ENCODE measurements at places on chromosomes 6 and 20.

DNA sequence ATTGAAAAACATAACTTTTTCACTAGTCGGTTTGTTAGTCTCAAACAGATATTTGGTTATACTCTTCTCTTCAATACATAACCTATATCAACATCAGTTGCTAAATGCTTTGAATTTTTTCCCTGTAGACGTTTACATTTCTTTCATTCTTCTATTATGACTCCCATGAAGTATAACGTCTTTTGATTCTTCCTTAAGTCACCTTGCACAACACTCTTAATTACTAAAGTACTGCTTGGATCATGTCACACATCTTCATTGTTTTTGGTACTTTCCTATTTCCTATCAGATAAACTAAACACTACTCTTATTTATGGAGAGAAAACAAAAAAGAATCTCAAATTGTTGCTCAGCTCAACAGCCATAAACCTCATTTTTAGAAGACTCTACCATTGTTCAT, 23.0 kb upstream of the BMP5 start:
- no peak for DNase-seq

DNA sequence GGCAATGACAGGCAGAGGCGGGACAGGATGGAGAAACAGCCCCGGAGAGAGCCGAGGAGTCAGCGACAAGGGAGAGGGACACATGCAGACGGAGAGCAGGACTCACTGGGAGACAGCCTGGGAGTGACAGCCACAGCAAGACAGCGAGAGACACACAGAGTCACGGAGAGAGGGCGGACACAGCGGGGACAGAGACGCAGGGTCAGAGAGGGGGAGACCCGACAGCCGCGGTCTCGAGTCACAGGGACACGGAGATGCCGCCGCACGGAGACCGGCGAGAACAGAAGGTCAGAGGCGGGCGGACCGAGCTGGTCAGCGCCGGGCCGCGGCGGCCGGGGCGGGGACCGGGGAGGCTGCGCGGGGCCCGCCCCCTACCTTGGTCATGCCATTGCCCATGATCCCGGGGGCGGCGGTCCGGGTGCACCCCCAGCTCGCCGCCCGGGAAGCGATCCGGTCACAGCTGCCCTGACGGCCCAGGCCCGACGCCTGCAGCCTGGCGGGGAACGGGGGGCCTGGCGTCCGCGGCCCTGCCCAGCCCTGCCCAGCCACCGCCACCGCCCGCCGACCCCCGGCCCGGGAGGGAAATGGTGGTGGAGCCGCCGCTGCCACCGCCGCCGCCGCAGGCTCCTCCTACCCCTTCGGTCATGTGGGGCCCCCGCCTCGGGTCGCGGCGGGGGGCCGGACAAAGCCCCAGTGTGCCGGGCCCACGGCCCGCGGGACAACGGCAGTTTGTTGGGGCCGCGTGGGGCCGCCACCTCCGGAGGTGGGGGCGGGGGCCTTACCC, at the start of the genes DUSP15 and TTLL9:
TSS of gene DUSP15 (minus strand) at position 586 of the 784 bp plus-strand sequence. CDS start at position 396, 190 bp downstream.
TSS of gene TTLL9 (plus strand) at position 693 of the 784 bp plus-strand sequence. CDS start 493 bp downstream, outside the sequence.
- peak; percentile 31 for DNase-seq

- DNase-seq: peak; percentile 72
These were observed 95.3 kb downstream of the FOXO3 start for GRCh38 chr6:108655806-108656651.

DNA sequence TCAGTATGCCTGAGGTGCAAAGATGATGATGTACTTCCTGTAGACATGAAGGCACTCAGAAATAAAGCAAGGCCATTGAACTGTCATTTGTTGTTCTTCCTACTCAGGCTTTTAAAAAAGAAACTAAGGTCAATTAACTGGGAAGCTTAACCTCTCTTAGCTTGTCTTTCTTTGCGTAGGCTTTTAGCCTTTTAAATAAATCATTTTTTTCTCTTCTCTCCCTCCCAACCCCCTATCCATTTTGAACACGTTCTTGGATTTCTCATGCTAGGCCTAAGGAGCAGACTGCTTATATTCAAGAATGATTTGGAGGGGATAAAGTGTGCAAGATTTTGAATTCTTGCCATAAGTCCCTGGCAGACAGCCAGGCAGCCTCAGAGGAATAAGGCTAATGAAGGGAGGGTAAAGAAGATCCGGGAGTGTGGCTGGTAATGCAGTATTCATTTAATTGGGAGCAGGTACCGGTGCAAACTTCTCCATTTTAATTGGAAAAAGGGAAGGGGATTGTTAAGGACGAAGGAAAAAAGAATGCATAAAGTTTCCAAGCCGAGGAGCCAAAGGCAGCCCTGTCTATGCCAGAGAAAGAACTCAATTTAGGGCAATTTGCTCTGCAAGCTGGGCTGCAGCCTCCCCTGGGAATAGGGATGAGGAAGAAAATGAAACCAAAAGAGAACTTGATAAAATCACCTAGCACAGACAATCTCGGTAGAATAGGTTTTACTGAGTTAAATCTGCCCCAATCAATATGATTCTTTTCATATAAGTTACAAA, 343.8 kb upstream of the MMS22L start:
- DNase-seq: peak; percentile 29

DNA sequence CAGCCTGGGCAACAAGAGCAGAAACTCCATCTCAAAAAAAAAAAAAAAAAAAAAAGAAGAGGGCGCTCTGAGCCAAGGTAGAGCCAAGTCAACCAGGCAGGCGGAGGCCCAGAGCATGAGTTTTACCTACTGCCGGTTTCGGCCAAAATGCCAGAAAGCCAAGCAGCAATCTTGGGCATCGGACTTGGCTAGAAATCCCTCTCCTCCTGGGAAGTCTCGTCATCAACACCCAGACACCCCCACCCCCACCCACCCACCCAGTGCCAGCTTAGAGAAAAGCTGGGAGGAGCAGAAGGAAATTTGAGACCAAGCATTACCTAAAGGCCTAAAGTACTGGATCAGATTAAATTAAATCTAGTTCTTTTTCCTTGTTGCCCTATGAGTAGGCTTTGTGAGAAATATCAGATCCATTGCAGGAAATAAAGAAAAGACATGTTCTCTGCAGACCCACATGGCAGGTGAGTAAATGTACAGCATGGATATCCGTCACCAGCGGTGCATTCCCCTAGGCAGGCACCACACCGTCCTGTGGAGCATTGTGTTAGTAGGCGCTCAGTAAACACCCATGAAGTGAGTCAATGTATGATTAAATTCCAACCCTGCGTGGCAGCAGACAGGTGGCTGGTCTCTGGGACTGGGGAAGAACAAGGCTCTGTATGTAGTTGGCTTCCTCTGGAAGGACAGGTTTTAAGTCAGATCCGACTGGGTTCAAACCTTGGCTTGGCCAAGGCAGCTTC, 21.0 kb downstream of the RIPOR3 start:
- no peak for DNase-seq

GRCh38 chr20:53808733-53809132, 215.1 kb upstream of the ZNF217 start:
- no peak for DNase-seq

DNA sequence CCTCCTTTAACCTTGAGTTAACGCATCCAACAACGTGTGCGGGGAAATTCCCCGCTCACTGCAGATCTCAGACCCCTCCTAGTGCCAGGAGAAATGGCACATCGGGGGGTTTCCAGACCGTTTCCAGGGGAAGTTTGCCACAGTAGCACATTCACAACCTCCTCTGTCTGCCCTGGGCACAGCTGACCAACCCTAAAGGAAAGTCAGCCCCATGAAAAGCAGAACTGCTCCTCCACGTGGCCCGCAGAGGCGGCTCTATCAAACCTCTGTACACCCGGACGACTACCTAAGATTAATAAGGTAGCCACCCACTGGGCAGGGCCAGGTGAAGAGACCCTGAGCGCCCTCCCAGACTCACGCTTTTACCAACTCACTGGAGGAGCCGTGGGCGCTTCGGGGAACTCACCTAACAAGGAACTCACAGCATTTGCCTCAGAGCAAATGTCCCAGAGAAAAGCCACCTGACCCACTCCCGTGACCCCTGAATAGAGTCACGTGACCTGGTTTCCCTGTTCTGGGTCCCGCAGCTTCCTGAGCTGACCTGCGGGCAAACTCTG, 93.1 kb downstream of the PRND start:
- DNase-seq: no peak

- no peak for DNase-seq
These were observed 5.5 kb upstream of the OOEP start for GRCh38 chr6:73375216-73375615.

- DNase-seq: no peak
These were observed 332.0 kb downstream of the NRN1 start for GRCh38 chr6:5674721-5675120.

DNA sequence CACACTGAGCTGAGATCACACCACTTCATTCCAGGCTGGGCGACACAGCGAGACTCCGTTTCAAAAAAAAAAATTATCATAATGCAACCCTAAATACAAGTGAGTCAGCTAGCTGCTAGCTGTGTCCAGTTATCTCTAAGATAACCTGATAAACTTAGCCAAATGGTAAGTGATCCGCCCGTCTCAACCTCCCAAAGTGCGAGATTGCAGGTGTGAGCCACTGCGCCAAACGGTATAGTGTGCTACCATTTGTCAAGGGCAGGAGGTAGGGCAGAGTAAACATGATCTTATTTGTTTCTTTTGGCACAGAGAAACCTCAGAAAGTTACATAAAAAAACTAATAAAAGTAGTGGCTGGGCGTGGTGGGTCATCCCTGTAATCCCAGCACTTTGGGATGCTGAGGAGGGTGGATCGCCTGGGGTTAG, 4.7 kb upstream of the C6orf132 start:
- no peak for DNase-seq

GRCh38 chr20:45193331-45193730, 13.5 kb upstream of the SEMG1 start:
- no peak for DNase-seq

DNA sequence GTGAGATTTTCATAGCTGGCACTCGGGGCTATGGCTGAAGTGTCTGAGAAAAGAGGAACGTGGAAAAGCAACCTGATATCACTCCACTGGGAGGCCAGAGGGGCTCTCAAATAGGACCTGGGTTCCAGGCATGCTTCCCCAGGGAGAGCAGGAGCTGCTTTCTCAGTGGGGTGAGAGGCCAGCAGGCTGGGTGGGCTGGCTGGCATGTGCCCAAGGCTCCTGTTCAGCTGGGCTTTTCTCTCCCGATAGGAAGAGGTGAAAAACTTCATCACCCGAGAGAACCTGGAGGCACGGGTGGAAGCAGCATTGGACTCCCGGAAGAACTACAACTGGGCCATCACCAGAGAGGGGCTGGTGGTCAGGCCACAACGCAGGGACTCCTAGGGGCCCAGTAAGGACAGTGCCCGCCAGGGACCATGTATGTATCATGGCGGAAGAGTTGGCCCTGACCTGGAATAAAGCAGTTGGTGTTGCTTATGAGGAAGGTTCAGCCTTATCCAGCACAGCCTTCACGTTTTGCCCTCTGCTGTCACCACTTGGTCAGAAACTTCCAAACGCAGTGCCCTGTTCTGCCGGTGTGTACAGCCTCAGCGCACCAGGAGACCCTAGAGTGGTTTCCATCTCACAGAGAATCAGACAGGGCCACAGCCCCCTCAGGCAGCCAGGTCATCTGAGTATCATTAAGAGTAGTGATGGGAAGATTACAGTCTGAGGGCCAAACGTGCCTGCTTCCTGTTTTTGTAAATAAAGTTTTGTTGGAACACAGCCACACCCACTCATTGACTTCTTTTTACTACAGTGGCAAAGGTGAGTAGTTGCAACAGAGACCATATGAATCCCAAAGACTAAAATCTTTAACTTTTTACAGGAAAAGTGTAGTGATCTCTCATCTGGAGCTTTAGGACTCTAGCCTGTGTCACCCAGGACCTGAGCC, 1.9 kb downstream of the MRPS26 start:
- DNase-seq: no peak

DNA sequence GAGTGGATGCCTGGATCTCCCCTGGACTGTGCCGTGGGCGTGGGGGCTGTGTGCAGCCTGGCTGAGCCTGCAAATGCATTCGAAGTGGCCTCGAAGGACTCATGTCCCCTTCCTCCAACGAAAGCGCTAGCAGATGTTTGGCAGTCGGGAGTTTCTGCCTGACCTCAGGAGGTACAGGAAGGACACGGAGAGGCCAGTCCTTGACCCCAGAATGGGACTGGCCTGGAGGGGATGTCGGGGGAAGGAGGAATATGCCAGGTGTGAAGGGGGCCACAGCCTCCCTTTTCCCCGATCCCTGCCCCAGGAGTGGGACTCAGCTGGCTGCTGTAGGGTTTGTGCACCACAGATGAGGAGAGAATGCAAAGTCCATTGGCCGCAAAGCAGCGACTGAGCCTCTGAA, 45.6 kb downstream of the APCDD1L start:
- no peak for DNase-seq

- DNase-seq: no peak
These were observed 41.3 kb downstream of the REV3L start for GRCh38 chr6:111441678-111442243.

Data from AG08395 (cell line).